ENCODE measurements at places on chromosomes 7 and 10.

GRCh38 chr10:58642916-58643428 lies 130.3 kb downstream of the BICC1 start:
- no peak for DNase-seq

- DNase-seq: no peak
Measured at GRCh38 chr7:141584935-141585334, 33.7 kb downstream of the AGK start.

- DNase-seq: no peak
Measured at GRCh38 chr7:127732306-127732705, 80.3 kb downstream of the SND1 start.

GRCh38 chr10:74681917-74682627 lies 144.3 kb upstream of the KAT6B start:
- no peak for DNase-seq

Data from NCI-H2171 (cell line).